ENCODE measurements at places on chromosomes 3 and 15.

- DNase-seq = no peak
These were observed 373.1 kb upstream of the THRB start for GRCh38 chr3:24867783-24868182.

- DNase-seq = peak; percentile 94
These were observed at the start of gene SYNM for GRCh38 chr15:99104788-99105513. Gene SYNM (plus strand): TSS chr15:99105080. CDS start chr15:99105200, 120 bp downstream.

- no peak for DNase-seq
These were observed 104.1 kb downstream of the SERPINI1 start for GRCh38 chr3:167839460-167840134.

GRCh38 chr15:64763021-64763420 is 12.4 kb downstream of the RBPMS2 start:
- no peak for DNase-seq

DNA sequence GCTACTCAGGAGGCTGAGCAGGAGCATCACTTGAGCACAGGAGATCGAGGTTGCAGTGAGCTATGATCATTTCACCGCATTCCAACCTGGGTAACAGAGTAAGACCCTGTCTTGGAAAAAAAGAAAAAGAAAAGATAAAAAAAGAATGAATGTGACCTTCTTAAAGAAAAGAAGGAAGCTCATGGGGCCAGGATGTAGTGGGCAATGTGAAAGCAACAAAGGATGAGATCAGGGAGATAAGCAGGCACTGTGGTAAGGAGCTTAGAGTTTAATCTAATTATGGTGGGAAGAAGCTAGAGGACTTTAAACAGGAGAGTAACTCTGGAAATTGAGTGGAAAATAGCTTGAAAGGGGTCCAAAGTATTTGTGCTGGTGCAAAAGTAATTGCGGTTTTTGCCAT is 231.6 kb upstream of the UBE2E2 start:
- DNase-seq = no peak

- DNase-seq = no peak
These were observed 80.9 kb downstream of the PDE8A start for GRCh38 chr15:85062560-85062959.

DNA sequence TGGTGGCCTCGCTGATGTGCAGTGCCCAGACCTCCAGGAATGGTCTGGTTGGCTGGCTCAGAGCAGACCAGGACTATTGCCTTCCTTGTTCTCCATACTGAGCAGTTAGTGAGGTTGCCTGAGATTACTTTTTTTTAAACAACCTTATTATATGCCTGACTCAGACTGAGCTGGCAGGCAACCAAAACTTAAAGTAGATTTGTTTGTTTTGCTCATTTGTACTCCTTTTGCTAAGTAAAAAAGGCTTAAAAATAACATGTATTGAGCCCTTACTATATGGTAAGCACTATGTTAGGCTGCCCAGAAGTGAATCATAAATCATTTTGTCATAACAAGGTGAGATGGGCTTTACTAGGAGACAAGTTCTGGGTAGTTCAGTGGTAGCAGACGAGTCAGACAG is 92.4 kb downstream of the GHSR start:
- peak; percentile 47 for DNase-seq

GRCh38 chr3:192545333-192545732 is 182.0 kb downstream of the FGF12 start:
- no peak for DNase-seq

GRCh38 chr3:169041677-169042171 is 621.8 kb downstream of the MECOM start:
- no peak for DNase-seq

GRCh38 chr3:134267996-134268395 is 17.3 kb upstream of the RYK start:
- no peak for DNase-seq

- DNase-seq = no peak
These were observed 39.1 kb downstream of the ABHD5 start for GRCh38 chr3:43729707-43730414.

DNA sequence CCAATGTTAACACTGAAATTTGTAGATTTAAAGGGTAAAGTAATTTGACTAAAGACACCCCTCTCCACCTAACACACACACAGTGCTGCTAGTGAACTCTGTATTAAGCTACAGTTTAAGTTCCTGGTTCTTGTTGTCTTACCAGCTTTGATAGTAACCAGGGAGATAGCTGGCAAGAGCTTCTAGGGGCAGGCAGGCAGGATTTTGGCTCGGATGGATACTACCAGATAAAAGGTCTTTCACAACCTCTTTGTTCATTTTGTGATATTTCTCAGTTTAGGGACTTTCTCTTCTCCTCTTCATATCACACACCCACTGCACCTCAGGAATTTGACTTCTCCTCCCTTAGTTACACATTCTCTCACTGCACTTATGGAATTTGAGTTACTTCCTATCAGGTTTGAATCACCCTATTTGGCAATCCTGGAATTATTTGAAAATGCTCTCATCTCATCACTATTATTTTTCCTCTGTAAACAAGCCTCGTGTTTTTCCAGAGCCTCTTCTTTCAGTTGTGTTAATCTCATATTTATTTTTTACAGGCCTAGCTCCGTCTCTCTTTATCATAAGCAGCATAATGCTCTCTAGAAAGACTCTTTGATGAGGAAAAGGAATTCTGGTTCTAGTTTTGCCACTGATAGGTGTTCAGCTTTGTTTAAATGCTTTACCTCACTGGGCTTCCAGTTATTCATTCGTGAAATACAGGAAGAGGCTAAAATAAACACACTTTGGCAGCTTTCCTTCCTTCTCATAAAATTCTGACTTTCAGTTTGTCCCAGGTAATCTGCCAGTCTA is 23.0 kb upstream of the CLDN1 start:
- DNase-seq = no peak

DNA sequence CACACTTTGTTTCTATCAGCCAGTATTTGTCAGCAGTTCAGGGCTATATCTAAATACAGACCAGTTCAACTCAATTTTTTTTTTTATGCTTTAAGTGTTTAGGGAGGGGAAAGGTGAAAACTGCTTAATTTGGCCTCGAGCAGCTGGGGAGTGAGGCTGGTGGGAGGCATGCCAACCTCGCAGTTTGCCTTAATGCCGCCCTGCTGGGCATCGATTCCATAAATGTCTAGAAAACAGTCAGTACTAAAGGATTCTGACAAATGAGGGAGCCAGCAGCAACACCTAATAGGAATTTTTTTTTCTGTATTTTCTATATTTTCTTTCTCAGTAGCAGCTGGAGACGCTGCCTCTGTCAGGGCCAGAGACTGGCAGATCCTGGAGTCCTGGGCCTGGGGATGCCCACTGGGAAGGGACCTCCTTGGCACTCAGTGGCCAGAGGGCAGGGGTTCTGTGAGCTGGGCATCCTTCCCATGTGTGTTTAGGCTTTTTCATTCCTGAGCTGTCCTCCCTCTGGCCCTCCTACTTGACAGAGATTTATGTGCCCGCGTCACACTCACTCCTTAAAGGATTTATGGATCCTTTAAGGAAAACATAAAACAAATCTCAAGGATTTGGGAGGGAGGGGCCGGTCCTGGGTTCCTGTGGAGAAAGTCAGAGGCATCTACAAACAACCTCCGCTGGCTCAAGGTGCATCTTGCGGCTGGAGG is 117.8 kb downstream of the WNT5A start:
- no peak for DNase-seq

DNA sequence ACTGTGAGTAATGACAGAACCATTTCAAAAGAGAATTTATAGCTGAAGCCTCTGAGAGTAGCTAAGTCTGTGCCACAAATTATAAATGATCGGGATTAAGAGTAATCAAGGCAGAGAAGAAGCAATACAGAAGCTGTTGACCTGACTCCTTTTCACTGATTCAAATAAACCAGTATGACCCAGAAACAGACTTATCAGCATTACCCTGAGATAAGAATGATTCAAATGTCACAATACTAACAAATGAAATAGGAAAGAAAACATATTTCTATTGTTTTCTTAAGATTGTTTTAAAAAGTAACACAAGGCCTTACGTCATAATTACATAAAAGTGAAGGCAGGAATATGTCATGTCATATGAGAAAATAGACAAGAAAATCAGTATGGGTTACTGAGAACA is 1534.6 kb downstream of the SI start:
- DNase-seq = no peak

DNA sequence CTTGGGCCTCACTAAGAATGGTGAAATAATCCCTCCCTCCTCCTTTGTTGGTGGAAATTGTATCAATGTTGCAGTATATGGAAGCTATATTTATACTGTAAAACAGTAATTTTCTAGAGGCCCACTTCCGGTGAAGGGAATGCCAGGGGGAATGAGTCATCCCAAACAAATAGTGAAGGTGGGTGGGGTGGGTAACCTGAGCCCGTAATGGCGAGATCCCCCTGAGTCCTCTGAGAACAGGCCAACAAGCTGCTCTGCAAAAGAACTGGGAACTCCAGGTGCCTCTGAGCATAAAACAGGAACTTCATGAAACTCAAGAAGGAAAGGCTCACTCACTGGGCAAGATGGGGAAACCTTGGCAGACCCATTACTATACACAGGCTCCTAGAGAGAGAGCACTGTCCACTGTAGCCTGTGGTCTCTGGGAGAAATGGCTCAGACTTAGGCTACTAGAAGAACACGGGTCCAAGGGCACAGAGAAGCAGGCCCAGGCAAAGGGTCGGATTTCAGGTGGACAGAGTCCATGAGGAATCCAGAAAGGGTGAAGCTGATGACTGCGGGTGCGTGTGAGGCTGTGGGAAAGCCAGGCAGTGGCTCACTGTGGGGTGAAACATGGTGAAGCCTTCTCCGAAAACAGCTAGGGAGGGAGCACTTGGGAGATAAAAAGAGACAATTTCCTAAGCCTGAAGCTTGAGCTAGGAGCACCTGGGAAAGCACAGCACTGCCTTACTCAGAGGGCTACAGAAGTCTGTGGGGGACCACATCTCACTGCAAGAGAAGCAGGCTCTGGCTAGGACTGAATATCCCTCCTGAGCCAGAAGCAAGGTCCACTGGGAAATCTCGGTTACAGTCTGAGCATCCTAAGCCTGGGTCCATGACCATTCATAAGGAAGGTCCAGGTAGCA is 19.8 kb downstream of the LARP6 start:
- no peak for DNase-seq

DNA sequence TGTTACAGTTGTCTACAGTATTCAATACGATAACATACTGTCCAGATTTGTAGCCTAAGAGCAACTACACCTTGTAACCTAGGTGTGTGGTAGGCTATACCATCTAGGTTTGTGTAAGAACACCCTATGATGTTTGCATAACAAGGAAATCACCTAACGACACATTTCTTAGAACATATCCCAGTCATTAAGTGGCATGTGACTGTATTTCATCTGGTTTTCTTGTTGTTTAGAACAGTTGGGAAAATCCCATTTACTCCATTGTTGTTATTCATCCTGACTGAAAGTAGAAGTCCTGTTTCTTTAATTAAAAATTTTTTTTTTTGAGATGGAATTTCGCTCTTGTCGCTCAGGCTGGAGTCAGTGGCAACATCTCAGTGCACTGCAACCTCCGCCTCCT is 31.3 kb downstream of the LRRC28 start:
- DNase-seq = no peak

GRCh38 chr3:196942915-196943277 is 568 bp upstream of the NCBP2 start:
- DNase-seq = peak; percentile 81

- DNase-seq = no peak
These were observed 667.1 kb upstream of the ADAMTS9 start for GRCh38 chr3:65354880-65355279.

- peak; percentile 29 for DNase-seq
These were observed 4.1 kb upstream of the CALML4 start for GRCh38 chr15:68209272-68209671.

- no peak for DNase-seq
These were observed 144.5 kb upstream of the MYRIP start for GRCh38 chr3:39664931-39665330.

GRCh38 chr3:52046186-52046901 is 10.0 kb downstream of the DUSP7 start:
- DNase-seq = peak; percentile 91

DNA sequence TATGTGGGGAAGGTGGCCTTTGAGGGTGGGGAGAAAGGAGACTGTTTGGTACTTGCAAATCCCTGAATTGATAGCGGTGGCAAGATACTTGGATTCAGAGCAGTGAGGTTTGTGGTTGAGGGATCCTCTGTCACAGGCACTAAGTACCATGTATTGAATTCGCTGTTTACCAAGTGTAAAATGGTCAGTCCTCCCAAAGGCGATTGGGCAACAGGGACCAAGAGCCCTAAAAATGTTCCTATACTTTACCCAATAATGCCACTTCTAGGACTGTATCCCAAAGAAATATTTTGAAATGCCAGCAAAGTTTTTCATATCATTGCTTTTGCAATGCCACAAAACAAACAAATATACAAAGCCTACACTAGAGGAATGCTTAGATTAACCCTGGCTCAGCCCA is 43.4 kb upstream of the MRPS22 start:
- DNase-seq = no peak

DNA sequence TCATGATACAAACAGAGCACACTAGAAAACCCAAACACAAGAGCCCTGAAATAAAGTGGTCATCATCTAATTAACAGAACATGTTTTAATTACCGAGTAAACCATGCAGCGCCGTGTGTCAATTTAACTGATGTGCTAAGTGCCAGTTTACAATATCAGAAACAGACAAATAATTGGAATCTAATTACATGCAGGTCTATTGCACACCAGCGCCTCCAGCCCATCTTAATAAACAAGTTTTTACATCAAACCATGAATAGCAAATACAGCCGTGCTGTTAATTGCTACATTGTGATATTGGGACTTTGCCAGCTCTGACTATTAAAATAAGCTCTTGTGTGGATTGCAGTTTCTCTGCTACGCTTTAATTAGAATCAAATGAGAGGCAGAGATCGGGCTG is 510.2 kb upstream of the MDFIC2 start:
- no peak for DNase-seq

DNA sequence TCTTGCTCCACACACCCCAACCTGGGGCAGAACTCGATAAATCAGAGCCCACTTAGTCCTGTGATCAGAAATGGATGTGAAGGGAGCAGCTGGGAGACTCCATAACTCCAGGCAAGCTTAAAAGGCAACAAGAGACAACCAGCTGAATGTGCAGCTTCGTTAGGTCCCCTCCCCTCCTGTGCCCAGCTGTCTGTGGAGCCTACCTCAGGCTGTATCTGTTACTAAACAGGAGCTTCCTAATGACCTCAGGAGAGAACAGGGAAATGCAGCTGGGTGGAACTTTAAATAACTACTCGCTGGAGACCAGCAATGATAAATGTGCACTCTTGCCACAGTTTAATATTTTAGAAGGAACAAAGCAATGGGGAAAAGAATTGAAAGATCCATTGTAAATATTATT is 25.9 kb downstream of the SLC9A9 start:
- no peak for DNase-seq

GRCh38 chr3:160951642-160952487 is 153.3 kb downstream of the B3GALNT1 start:
- no peak for DNase-seq

DNA sequence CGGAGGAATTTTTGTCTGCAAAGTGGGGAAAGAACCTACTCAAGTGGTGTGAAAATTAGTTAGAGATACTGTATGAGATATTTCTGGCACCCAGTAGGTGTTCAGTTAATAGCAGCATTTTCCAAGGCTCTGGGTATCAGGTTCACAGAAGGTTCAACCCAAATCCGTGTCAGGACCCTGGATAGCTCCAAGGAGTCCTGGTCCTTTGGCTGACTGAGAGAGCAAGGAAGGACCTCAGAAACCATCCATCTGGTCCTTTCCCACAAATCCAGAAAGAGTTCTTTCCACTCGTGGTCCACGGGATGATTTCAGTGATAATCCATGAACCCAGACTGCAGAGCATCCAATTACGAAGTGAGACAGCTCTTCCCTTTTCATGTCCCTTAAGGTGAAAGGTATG is 51.4 kb downstream of the SLC6A11 start:
- no peak for DNase-seq

GRCh38 chr3:38829404-38829803 is 13.4 kb upstream of the SCN10A start:
- DNase-seq = peak; percentile 66

- DNase-seq = no peak
These were observed 175.2 kb downstream of the TIGIT start for GRCh38 chr3:114469070-114469469.

Data from aorta (tissue), 5 donors.